Calu3 (cell line): ENCODE measurements at places on chromosomes 6 and 20. TPM values are rescaled to one million over a fixed set of nuclear protein-coding genes. Genes with fewer than 3 reads are reported as not detected.

Gene HTR1B
- total RNA-seq, result 0.17 TPM in 1 of 2 replicates, not detected in the other

Gene LIN28B
- not detected in 2 replicates for total RNA-seq

Gene PI3
- total RNA-seq, result 52.0 and 52.1 TPM in 2 replicates

Gene SAMD5
- 0.76 TPM in 1 of 2 replicates, not detected in the other for total RNA-seq

Gene RAET1L
- 1.3 and 2.3 TPM in 2 replicates for total RNA-seq

Gene TFEB
- 4.4 and 6.6 TPM in 2 replicates for total RNA-seq

Gene RHAG
- not detected in 2 replicates for total RNA-seq

Gene TTK
- 29.6 and 36.2 TPM in 2 replicates for total RNA-seq

Gene WFDC10B
- not detected in 2 replicates for total RNA-seq

Gene HSPA12B
- total RNA-seq, result not detected in 2 replicates

Gene FAXC
- 0.83 and 1.5 TPM in 2 replicates for total RNA-seq

Gene ILRUN
- total RNA-seq, result 137 and 145 TPM in 2 replicates

Gene SYNE1
- 28.1 and 41.1 TPM in 2 replicates for total RNA-seq

Gene TSPO2
- total RNA-seq, result not detected in 2 replicates

Gene SLC16A10
- 2.6 TPM in 2 replicates for total RNA-seq

Gene NRN1
- total RNA-seq, result not detected in 2 replicates

Gene CTAGE9
- not detected in 2 replicates for total RNA-seq

Gene TNFRSF21
- 255 and 282 TPM in 2 replicates for total RNA-seq

Gene ZSCAN12
- total RNA-seq, result 4.7 and 5.2 TPM in 2 replicates

Gene IFNGR1
- total RNA-seq, result 22.6 and 26.4 TPM in 2 replicates

Gene CLDN20
- total RNA-seq, result not detected in 2 replicates

Gene SPAG4
- total RNA-seq, result 7.7 and 15.9 TPM in 2 replicates

Gene FIG4
- 11.4 and 14.7 TPM in 2 replicates for total RNA-seq

Gene MOG
- not detected in 2 replicates for total RNA-seq

Gene COX4I2
- total RNA-seq, result not detected in 2 replicates

Gene OR12D3
- total RNA-seq, result not detected in 2 replicates

Gene LY86
- not detected in 2 replicates for total RNA-seq

Gene CST3
- total RNA-seq, result 95.7 and 107 TPM in 2 replicates

Gene GLP1R
- total RNA-seq, result 4.8 and 10.2 TPM in 2 replicates

Gene TREM1
- total RNA-seq, result 1.2 and 1.4 TPM in 2 replicates

Gene CCDC170
- total RNA-seq, result 0.26 TPM in 1 of 2 replicates, not detected in the other

Gene SLC13A3
- total RNA-seq, result 0.49 TPM in 1 of 2 replicates, not detected in the other

Gene SYCP2
- total RNA-seq, result 56.0 and 58.1 TPM in 2 replicates

Gene KIF13A
- 14.1 and 14.4 TPM in 2 replicates for total RNA-seq

Gene SPATS1
- total RNA-seq, result not detected in 2 replicates

Gene ULBP1
- total RNA-seq, result 2.2 and 2.5 TPM in 2 replicates

Gene ANKEF1
- total RNA-seq, result 9.0 and 11.0 TPM in 2 replicates

Gene METTL24
- not detected in 2 replicates for total RNA-seq

Gene AGER
- 14.3 and 14.4 TPM in 2 replicates for total RNA-seq

Gene CLIC5
- total RNA-seq, result 3.3 and 5.1 TPM in 2 replicates

Gene MDFI
- 19.7 and 23.9 TPM in 2 replicates for total RNA-seq

Gene SLC32A1
- total RNA-seq, result not detected in 2 replicates

Gene PDYN
- not detected in 2 replicates for total RNA-seq
